SW480 (cell line): ENCODE measurements at places on chromosomes 7 and 10.

- DNase-seq: no peak
Observed at GRCh38 chr7:141198194-141198958, 124.5 kb downstream of the TMEM178B start.

DNA sequence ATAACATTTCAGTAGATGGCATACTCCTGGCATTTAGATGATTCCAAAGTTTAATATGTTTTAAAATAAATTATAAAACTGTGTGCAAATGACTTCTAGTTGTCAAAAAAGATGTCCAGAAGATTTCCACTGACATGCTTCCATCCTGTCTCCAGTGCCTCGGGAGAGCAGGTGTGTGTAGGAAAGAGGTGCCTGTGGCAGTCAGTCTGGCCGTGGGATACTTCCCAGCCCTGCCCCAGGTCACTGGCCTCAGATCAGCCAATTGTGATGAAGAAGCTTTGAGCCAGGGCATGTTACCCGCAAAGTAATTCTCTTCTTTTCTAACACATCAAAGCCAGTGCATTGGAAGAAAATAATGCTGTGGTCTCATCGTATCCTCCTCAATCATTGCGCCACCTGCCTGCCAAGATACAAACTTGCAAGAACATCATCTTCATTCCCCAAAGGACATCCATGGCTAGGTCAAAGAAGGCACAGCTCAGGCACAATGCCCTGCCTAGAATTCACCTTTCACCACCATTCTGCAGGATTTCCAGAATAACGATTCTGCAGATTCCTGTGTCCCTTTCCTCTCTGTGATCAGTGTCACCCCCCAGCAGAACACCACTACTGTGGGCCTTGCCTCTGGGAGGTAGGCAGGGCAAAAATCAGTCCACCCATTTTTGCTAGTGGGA lies 6.3 kb upstream of the KCNMA1 start:
- DNase-seq: peak; percentile 63

GRCh38 chr7:77498659-77499379 lies 38.3 kb upstream of the PTPN12 start:
- DNase-seq: no peak

DNA sequence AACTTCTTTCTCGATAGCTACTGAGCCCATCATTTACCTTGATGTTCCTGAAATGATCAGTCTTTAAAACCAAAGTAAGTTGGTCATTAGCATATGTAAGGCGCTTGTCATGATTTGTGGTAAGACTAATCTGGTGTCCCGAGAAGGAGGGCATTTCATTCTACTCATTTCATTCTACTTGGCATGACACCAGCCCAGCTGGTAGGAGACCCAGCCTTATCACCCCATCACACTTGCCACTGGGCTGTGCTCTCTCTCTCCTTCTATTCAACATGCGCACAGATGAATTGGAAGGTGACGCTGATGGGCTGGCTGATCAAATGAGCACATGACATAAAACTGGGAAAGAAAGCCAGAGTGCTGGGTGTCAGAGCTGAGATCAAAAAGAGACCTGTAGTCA lies 65.7 kb downstream of the CRTAC1 start:
- DNase-seq: no peak

DNA sequence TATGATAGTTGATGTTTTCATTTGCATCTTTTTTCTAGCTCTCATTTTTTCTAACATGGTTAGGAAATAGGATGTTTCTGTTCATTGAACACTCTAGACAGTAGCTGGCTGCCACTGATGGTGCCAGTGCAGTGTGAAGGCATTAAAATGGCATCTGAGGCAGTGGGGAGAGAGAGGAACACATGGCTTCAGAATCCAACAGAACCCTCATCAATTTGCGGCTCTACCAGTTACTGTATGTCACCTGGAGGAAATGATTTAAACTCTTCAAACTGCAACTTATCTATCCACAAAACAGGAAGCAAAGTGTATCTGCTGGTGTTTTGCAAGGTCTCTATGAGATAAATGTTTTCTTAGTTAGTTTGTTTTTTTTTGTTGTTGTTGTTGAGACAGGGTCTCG lies 305.2 kb upstream of the PRKCQ start:
- DNase-seq: no peak

GRCh38 chr7:37732888-37733287 lies 49.3 kb downstream of the GPR141 start:
- peak; percentile 15 for DNase-seq

- DNase-seq: no peak
Observed at GRCh38 chr10:18583575-18584270, 67.7 kb downstream of the NSUN6 start.

- DNase-seq: no peak
Observed at GRCh38 chr10:32954080-32954479, 4.0 kb downstream of the ITGB1 start.

DNA sequence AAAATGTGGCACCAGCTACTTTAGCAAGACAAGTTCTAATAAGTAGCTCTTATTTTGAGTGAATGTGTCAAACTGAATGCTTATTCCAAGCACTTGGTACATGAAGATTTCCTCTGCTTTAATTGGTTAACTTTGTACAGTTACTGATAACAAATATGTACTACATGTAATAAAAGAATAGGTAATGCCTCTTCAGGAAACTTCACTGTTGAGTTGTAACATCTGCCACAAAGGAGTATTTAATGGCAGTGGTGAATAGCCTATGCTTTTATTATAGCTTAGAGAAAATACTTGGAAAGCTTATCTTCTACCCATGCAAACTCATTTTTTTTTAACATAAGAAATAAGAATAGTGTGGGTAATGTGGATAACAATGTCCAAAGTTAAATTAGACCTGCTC lies 82.6 kb downstream of the CYP51A1 start:
- no peak for DNase-seq

- no peak for DNase-seq
Observed at GRCh38 chr10:75305675-75306074, 69.9 kb upstream of the COMTD1 start.

DNA sequence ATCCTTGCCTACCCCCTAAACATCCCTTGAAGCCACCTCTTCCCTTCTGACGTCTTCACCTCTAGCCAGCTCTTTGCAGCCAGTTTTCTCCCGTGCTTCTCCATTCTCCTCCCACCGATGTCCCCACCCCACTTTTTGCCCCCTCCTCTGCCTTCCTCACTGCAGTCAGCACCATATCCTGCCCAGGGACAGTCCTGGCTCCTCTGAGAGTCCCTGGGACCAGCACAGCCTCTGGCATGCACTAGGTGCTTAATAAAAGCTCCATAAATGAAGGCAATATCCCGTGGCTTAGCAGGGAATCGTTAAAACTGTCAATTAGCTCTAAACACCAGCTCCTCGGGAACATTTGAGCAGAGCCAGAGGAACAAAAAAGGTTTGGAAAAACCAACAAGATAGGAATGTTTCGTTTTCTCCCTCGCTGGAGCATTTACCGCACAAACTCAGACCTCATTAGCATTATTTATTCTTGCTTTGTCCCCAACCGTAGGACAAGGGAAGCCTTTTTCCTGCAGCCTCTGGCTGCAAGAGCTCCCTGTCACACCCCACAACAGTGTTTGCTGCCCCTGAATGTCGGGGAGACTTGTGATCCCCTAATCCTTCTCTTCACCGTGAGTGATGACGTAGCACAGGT lies 16.1 kb downstream of the MYL10 start:
- no peak for DNase-seq

GRCh38 chr10:8830048-8830447 lies 775.6 kb downstream of the GATA3 start:
- no peak for DNase-seq

GRCh38 chr10:98374217-98374985 lies 40.6 kb downstream of the PYROXD2 start:
- peak; percentile 36 for DNase-seq

DNA sequence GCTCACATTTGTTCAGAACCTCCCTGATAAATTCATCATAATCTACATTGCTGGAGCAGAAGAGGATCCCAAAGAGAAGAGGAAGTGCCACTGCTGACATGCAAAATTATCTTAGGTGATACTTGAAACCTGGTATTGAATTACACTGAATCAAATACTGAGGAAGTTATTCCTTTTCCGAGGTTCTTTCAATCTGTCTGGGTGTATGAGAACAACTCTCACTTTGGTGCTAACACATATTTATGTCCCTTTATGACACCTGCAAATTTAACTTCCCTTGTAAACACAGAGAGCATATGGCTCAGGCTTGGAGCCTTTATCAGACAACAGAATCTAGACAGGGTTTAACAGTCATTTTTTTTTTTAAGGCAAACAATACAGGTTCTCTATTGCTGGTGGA lies 131.4 kb downstream of the SRPK2 start:
- no peak for DNase-seq

DNA sequence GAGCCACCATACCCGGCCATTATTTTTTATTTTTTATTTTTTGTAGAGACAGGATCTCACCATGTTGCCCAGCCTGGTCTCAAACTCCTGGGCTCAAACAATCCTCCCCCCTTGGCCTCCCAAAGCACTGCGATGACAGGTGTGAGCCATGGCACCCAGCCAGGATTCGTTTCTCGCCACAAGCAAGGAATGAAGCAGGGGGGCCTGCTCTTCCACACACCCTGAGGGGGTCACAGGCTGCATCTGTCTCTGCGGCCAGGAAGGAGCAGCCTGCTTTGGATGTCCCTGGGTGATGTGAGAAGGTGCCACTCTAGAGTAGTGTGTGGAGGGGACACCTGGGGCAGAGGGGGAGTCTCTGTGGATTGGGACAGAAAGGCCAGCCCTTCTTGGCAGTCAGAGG lies 61.3 kb upstream of the TNRC18 start:
- no peak for DNase-seq

DNA sequence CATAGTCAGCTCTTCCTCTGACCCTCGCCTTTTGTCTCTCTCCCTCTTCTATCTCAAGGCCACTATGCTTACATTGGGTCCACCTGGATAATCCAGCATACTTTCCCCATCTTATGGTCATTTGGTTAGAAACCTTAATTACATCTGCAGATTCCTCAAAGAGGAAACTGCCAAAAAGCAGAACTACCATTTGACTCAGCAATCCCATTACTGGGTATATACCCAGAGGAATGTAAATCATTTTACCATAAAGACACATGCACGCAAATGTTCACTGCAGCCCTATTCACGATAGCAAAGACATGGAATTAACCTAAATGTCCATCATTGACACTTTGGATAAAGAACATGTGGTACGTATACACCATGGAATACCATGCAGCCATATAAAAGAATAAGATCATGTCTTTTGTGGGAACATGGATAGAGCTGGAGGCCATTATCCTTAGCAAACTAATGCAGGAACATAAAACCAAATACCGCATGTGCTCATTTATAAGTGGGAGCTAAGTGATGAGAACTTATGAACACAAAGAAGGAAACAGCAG lies 114.8 kb upstream of the NPY start:
- no peak for DNase-seq

DNA sequence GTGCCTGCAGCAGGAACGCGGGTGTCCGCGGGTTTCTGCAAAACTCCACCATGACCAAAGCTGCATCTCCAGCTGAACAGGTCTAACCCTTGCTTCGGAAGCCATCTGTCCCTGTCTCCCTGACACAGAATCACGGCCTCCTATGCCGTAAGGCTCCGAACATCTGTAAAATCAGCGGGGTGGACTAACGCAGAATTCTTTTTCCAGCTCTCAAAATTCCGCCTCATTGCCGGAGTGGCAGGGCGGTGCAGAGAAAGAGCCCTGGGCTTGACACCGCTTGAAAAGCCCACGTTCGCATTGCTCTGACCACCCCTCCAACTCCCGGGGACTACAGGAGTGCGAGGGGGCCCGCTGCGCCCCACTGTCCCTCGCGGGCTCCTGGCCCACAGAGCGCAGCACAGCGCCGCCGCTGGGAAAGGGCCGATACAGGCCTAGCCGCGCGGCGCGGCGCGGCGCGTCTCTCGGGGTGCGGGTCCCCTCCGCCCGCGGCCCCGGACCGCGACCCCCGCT lies 409 bp downstream of the DNMBP start:
- DNase-seq: peak; percentile 28

- DNase-seq: no peak
Observed at GRCh38 chr10:132876131-132876860, 66.1 kb downstream of the CFAP46 start.

GRCh38 chr10:34666008-34666704 lies 148.9 kb downstream of the PARD3 start:
- DNase-seq: peak; percentile 50

DNA sequence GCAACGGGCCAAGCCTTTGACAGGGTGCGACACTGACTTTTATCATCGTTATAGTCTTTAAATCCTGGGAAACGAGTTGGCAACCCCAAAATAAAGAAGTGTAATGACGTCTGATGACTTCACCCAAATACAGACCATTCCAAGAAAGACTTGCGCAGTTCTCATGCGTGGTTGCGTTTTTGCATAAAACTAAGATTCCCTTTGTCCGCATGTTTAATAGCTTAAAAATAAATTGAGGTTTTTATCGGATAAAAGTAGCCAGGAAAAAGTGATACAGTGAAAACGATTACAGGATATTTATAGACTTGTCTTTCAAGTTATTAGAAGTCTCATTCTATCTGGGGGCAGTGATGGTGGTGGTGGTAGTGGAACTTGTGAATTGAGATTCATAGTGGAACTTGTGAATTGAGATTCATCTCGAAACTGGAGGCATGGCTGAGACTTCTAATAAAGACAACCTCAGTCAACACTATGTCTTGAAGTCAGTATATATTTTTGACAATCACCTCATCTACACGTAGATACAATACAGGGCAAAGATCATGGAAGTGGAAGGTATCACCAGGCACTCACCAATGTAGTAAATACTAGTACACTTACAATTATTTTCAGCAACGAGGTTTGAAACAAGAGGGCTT lies 1.2 kb upstream of the NAMPT start:
- no peak for DNase-seq

GRCh38 chr10:6124666-6125065 lies 35.8 kb downstream of the RBM17 start:
- DNase-seq: no peak

DNA sequence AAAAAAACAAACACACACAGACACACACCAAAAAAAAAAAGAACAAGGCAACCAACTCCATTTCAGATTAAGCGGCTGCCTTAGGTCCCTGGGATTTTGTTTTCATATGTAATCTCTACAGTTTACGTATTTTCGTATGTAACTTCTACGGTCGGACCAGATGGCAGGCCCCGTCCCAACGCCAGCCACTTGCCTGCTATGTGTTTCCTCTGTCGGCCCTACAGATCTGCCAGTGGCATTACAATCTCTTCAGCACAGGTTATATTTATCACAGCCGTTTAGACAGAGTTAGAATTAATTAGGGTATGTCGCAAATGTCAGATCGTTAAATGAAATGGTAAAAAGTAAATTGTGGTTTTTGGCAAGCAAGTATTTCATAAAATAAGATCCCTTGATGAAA lies 99.3 kb downstream of the DNAJB6 start:
- no peak for DNase-seq

GRCh38 chr7:50650057-50650664 lies 85.0 kb upstream of the DDC start:
- DNase-seq: no peak
